H4 (cell line): ENCODE measurements at places on chromosomes 5 and 9. TPM values are rescaled to one million over a fixed set of nuclear protein-coding genes. Genes with fewer than 3 reads are reported as not detected.

The FBLL1 gene
- total RNA-seq = 0.55 TPM in 1 of 2 replicates, not detected in the other

The RLN1 gene
- total RNA-seq = not detected in 2 replicates

The HINT1 gene
- total RNA-seq = 547 and 590 TPM in 2 replicates

GRCh38 chr9:15735083-15735857, 182.4 kb downstream of the CCDC171 start:
- DNase-seq = peak; percentile 88

- DNase-seq = no peak
Observed at GRCh38 chr5:83991566-83992224, 271.0 kb upstream of the HAPLN1 start.

- DNase-seq = no peak
Observed at GRCh38 chr5:34977934-34978613, 48.7 kb downstream of the DNAJC21 start.

DNA sequence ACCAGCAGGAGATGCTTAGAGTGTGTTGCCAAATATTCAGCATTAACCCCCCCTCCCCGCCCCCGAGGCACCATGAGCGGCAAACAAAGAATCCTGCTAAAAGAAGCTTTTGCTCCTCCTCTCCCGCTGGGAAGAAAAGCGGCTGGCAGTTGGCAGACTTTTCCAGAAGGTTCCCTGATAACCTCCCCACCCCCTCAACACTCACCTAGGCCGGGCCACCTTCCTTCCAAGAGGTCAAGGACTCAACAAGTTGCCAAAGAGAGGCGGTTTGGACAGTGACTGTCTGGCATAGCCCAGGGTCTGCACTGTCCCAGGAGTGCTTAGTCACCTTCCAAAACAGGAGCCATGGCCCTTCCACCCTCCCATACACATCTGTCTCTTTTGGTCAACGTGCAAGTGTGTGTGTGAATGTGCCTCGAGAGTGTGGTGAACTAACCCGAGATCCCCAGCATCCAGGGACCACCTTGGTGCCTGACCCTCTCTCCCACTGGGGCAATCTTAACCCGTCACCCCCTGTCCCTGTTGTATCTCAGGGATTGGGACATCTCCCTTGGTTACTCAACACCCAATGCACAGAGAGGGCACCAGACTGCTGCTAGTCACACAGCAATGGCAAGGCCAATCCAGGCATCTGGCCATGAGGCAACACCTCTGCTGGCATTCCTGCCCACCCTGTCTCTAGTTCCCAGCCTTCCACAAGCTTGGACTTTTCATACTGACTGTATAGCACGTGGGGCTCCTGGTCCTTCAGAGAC, 18.9 kb downstream of the CAMK2A start:
- no peak for DNase-seq

DNA sequence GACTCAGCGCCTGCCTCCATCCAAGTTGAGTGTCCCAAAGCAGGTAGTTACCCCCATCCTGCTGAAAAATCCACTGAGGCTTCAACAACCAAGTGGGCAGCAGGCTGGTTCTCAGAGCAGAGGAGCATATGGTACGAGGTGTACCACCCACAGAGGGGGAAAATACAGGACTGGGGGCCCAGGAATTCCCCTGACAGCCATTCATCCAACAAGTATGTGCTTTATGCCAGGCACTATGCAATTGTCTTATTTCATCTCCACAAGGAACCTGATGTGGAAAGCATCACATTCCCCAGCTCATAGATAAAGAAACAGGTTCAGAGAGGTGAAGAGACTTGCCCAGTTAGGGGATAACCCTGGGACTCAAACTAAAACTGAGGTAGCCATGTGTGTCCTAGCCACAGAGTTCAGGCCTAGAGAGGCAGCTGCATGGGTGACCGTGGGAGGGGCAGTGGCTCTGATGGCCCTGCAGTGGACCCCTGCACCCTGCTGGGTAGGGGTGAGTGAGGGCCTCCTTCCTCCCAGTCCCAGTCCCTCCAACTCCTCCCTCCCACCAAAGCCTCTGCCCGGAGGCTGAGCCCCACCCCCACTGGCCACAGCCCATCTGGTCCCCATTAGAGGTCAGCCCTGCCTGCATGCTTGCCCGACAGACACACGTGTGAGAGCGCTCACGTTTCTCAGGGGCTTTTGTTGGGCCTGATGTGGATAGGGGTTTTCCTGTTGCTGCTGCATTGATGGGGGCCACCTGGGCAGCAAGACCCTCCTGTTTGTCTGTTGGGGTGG, 11.5 kb downstream of the PDLIM4 start:
- DNase-seq = peak; percentile 49

DNA sequence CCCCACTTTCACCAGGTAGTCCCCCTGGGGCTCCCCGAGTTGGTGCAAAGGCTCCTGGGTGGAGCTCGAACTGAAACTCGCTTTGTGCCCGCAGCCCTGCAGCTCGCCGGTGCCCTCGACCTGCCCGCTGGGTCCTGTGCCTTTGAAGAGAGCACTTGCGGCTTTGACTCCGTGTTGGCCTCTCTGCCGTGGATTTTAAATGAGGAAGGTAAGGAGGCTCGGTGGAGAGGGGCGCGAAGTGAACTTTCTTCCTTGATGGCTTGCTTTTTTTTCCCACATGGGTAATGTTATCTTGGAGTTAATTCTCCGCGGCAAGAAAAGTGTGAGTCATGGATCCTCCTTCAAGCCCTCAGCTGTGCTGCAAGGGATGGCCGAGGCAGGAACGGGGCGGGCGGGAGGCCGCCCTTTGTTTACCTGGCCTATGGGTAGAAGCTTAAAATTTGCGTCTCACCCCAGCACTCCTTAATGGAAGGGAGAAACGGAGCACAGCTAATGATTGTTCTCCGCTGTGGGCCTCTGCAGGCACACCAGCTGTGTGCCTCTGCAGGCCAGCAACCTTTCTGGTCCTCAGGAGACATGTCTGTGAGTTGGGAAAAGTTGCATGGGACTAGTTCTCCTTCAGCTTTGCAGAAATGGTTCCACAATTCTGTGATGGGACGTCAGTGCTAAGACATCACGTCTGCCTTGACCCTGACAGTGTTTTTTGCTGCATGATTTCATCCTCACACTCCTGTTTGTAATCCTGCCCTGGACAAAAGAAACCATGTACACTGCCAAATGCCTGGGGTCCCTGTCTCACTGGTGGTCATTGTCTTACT, 1.1 kb downstream of the MAMDC2 start:
- DNase-seq = peak; percentile 19
